Stimulated activated naive CD4-positive, alpha-beta T cell treated with Interleukin-2 at 50 U/mL for 16 hours (primary cell): ENCODE measurements at places on chromosomes 5 and 9.

- no peak for DNase-seq
These were observed 153.5 kb downstream of the TTLL11 start for GRCh38 chr9:121939643-121940042.

DNA sequence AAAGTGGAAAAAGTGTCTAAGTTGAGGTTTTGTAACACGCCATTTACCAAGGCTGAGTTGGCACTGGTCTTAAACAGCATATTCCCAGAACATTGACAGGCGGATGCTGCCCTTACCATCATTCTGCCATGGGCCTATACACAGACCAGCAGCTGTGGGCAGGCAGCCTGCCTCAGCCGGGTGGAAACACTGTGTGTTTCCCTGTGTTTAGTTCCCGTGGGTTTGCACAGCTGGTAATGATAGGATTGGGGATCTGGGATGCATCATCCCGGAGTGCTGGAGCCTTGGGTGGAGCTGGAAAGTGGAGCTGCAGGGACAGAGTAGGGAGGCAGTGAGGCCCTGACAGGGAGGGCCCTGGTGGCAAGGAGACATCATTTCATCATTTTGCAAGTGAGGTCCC lies 5.5 kb upstream of the FGD3 start:
- DNase-seq: no peak

DNA sequence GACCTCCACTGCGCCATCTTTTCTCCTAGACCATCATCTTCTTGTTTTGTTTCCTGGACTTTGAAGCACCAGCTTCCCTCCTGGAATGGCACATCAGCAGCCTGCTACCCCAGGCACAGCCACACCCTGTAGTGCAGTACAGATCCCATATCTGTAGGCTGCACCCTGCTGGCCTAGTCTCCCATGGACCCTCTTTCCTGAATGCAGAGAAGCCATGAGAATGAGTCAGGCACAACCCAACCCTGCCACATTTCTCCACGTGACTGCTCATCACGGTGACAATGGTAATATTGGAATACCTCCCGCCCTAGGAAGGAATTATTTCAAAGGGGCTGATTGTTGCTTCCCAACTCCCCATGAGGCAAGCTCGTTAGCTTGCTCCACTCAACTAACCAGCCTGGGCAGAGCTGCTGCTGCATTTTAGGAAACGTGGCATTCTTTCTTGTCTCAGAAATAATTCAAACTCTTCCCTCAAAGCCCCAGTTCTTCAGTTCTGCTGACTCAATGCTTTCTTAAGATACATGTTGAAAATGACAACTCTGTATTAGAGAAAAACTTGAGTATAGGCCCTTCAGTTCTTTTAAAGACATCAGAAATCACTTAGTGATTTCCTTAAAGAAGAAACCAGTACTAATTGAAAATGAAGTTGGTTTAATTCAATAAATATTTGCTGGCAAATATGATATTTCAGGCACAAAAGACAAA lies 328.1 kb downstream of the MLLT3 start:
- DNase-seq: no peak

DNA sequence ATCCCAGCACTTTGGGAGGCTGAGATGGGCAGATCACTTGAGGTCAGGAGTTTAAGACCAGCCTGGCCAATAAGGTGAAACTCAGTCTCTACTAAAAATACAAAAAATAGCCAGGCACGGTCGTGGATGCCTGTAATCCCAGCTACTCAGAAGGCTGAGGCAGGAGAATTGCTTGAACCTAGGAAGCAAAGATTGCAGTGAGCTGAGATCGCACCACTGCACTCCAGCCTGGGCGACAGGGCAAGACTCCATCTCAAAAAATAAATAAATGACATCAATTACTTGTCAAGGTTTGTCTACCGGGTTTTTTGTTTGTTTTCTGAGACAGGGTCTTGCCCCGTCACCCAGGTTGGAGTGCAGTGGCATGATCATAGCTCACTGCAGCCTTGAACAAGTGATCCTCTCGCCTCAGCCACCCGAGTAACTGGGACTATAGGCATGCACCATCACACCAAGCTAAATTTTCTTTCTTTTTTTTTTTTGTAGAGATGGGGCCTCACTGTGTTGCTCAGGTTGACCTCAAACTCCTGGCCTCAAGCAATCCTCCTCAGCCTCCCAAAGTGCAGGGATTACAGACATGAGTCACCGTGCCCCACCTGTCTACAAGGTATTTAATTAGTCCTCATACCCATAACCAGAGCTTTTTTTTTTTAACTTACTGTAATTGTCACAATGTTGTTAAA lies 64.9 kb downstream of the SUSD1 start:
- DNase-seq: no peak

DNA sequence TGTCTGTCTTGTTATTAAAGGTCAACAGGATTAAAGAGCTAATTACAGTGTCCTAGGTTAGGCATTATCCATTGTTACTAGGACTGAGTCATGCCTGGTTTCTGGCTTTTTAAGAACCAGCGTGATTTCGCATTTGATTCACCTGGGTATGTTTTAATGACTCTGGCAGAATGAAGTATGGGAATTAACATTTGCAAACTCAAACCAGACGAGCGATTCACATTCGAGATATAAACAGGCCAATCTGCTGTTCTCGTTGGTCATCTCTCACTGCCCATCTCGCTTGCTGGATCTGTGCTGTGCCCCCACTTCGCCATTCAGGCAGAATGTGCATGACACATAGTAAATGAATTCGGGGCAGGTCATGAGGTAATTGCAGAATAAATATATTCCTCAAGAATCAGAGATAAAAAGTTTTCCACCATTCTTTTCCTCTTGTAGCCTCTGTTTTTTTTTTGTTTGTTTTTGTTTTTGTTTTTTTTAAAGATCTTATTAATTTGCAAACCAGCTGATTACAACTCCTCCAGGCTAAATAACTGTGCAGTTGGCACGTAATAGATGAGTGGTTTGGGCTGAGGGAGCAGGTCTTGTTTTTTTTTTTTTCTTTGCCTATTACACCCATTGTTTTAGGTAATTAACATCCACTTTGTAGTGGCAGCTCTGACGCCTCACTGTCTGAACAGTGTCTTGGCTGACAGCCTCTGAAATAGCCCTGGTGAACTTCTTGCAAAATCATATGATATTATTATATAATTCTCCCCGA lies 313.5 kb upstream of the MSX2 start:
- DNase-seq: no peak

- DNase-seq: no peak
These were observed 36.2 kb downstream of the NUDT12 start for GRCh38 chr5:103526164-103526915.

GRCh38 chr5:110383231-110383630 lies 343.2 kb downstream of the TMEM232 start:
- no peak for DNase-seq

- peak; percentile 32 for DNase-seq
These were observed 113.3 kb downstream of the MTREX start for GRCh38 chr5:55421074-55421529.

- no peak for DNase-seq
These were observed 247.0 kb downstream of the TRPM3 start for GRCh38 chr9:70874451-70874850.

- DNase-seq: no peak
These were observed 49.0 kb upstream of the CKMT2 start for GRCh38 chr5:81183811-81184748.

GRCh38 chr9:82581516-82581915 lies 481.4 kb downstream of the RASEF start:
- DNase-seq: no peak

DNA sequence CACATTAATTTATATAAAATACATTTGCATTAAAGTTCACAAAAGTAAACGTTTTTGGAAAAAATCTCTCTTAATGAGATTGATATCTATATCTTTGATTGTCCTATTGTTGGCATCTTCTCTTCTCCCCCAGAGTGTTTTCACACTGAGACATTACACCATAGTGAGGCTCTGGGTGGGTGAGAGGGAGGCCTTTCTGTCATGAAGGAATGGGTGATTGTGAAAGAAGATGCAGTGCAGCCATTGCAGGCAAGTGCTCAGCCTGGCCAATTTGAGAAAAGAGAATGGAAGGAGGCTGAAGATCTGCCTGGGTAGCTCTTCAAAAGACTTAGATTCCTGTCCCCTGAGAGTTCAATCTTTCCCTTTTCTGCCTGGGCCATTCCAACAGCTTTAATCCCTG lies 140.8 kb downstream of the SLC12A2 start:
- no peak for DNase-seq

GRCh38 chr5:38323645-38324295 lies 65.4 kb downstream of the EGFLAM start:
- no peak for DNase-seq

- DNase-seq: no peak
These were observed 34.0 kb downstream of the B4GALT1 start for GRCh38 chr9:33133186-33133585.

DNA sequence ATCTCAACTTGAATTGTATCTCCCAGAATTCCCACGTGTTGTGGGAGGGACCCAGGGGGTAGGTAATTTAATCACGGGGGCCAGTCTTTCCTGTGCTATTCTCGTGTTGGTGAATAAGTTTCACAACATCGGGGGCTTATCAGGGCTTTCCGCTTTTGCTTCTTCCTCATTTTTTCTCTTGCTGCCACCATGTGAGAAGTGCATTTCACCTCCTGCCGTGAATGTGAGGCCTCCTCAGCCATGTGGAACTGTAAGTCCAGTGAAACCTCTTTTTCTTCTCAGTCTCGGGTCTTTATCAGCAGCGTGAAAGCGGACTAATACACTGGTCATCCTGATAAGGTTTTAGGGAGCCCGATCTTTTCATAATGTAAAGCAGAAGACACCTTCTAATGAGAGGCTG lies 687.0 kb upstream of the FTMT start:
- DNase-seq: no peak
